ENCODE measurements at places on chromosomes 5 and 9.

DNA sequence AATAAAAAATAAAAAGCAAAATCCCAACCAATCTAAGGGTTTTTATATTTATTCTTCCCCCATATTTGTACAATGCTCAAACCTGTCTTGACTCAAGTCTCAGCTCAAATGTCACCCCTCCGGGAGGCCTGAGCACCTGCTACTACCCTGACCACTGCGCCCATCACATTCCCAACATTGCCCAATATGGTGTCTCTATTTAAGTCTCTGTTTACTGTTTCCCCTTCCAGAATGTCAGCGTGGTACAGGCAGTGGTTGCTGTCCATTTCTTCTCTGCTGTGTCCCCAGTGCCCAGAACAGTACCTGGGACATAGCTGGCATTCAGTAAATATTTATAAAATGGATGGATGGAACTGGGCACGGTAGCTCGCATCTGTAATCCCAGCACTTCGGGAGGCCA is 47.3 kb upstream of the PRRC2B start:
- no peak for DNase-seq

DNA sequence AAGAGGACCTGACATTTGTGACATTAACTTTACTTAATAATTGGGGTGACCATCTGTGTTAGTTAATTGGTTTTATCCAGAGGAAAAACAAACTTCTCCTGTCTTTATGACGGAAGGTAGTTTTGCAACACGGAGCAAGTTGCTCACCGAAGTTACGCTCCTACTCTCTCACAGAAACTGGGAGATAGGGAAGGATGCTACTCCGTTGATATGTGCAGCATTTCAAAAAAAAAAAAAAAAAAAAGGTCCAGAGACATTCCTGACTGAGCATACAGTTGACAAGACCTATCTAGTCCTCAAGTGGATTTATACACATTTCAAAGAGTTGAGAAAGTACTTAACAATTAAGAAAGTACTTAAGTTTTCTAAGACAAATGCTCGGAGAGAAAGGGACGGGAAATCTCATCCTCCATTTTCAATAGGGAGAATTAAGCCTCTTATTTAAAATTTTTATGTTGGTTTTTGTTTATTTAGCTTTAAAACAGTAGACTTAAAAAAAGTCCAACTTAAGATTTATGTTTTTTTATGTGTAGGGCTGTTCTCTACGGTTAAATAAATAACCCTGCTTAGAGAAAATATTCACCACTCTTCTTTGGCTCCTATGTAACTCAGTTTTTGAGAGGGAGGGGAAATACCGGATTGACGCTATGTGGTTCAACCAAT is 455 bp upstream of the FER start:
- no peak for DNase-seq

- DNase-seq, result no peak
Observed at GRCh38 chr9:88574953-88575352, 40.0 kb downstream of the NXNL2 start.

GRCh38 chr9:7536310-7536939 is 263.2 kb downstream of the DMAC1 start:
- peak; percentile 9 for DNase-seq

DNA sequence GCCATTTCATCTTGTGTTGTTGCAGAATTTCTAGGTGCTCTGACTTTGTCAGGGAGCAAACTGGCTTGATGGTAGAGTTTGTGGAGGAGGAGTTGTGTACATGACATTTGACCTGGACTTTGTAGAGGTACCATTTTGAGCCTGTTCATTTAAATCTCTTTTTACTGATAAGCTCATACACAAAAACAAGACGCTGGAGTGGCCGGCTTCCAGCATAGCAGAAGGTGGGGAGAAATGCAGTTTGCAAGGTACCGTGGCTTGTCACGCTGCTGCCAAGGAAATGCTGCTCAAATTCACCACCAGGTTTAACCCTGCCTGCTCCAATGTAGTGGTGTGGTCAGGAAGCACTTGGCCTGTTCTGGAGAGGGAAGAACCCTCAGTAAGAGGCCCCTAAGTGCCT is 18.9 kb upstream of the IQGAP2 start:
- no peak for DNase-seq

- peak; percentile 82 for DNase-seq
Observed at GRCh38 chr9:133127340-133127981, 6.4 kb upstream of the RALGDS start.

DNA sequence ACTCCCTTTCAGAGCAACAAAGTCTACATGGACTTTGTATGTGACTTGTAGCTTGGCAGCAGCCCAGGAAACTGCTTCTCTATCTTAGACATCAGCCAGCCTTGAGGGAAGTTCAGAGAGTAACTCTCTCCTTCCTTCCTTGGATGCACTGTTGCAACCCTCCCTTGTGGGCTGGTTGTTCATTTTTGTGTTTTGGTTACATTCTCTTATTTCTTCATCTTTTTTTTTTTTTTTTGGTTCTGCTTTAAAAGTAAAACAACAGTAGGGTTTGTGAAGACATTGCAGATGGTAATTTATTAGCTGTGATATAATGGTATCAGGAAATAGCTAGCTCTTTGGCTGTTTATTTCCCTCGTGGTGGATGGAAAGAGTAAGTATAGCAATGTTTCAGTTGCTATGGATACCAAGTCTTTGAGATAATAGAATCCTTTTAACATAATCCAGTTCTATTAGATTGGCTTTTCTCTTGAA is 97.9 kb upstream of the MAMDC2 start:
- no peak for DNase-seq

GRCh38 chr5:34865091-34865490 is 26.1 kb downstream of the TTC23L start:
- no peak for DNase-seq

DNA sequence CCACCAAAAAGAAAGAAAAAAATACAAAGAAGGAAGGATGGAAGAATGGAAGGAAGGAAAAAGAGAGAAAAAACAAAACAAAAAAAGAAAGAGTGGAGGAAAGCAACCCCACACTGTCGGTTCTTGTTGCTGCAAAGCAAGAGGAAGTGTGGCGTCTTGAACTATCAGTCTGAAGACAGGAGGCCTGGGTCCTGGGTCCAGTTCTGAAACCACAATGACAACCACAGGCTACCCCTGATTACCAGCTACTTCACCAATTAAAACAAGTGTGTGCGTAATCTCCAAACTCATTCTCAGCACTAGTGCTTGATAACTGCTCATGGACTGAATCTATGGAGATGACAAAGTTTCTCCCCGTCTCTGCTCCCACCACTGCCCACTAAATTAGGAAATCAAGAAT is 93.7 kb downstream of the RASEF start:
- DNase-seq, result no peak

DNA sequence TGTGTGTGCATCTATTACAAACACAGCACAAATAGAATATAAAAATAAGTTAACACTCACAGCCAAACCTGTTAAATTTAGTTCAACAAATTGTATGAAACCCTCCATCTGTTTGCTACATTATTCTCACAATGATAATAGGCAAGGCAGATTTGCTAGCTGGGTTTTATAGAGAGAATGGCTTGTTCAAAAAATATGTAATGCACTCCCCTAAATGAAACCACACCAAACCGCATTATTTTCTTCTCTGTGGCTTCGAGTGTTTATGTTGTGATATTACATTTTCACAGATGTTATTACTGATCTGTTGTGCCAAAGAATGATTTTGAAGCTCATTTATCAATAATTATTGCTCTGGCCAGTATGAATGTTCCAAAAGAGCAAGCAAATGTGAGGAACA is 92.9 kb downstream of the SPATA31D1 start:
- DNase-seq, result no peak

DNA sequence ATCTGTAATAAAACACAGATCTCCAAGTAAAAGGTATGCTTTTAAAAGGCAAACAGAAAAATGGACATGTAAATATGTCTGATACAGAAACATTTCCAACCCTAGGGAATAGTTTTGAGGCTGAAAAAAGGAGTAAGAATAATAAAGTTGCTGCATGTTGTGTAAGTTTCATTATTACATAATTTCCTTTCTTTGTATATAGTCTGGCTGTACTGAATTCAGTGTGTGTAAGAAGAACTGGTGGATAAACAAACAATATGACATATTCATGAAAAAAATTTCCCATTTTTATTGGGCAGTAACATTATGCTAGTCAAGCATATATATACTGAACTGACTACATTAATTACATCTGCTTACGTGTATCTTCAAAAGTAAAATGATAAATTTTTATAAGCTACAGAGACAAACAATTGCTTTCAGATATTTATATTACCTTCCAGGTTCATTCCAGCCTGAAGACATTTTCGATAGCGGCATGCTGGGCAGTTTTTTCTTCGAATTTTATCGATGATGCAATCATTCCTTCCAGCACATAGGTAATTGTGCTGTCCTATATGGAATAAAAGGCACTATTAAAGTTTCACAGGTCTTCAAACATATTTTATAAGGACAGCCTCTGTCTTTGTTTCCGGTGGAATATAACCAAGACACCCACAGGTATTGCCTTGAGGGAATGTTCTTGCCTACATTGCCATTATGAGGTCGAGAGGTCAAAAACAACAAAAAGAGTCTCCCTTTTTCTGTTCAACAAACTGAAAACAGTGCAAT is 93.6 kb downstream of the NR3C1 start:
- no peak for DNase-seq

DNA sequence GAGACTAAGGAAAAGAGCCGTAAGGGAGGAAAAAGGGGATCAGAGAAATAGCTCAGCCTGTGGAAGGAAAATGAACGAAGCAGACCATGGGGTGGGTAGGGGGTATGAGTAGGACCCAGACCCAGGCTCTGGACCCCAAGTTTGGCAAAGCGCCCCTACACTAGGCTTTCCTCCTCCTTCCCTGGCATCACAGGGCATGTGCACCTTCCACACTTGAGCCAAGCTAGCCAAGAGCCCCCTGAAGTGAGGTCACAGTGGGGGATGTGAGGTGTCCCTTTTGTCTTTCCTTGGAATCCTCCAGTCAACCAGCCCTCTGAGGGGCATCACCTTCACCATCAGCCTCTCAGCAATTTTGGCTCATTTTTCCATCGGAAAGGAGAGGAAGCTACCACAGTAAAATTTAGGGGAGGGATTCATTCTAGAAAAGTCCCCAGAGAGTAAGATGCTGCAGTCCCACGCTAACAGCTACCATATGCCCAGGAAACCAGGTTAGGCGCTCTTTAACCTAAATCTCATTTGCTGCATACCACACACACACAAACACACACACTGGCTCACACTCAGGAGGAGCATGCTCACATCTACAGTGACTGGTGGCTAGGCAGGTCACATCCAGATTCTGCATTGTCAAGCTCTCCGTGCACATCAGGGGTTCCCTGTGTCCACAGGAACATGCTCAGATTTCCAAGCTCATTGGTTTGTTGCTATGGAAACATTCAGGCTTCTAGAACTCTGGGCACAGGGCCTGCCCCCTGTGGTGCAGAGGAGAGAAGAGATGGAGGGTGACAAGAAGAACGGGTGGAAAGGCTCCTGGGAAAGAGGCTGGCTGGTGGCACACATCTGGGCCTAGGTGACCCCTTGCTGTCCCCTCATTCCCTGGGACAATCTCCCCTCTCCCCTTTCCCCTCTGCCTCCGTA is 9.9 kb downstream of the REEP2 start:
- no peak for DNase-seq

DNA sequence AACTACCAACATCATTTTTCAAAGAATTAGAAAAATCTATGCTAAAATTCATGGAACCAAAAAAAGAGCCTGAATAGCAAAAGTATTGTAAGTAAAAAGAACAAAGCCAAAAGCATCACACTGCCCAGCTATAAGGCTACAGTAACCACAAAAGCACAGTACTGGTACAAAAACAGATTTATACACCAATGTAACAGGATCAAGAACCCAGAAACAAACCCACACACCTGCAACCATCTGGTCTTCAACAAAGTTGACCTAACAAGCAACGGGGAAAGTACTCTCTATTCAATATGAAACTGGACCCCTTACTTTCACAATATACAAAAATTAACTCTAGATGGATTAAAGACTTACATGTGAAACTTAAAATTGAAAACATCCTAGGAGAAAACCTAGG is 94.2 kb upstream of the TARS1 start:
- no peak for DNase-seq

DNA sequence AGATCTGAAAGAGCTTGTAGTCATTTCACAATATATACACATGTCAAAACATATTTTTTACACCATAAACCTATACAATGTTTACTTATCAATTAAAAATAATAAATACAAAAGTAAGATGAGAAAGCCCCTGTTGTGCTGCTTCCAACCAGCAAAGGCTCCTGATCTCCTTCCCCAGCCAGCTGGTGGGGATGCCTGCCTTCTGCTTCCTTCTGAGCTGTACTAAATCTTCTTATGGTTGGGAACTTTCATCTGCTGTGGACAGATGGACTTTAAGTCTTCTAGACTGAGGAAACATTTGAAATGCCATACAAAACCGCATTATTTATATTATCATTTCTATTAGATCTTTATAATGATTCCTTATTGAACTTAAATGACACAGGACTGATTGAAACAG is 745.3 kb upstream of the CHD1 start:
- no peak for DNase-seq

- no peak for DNase-seq
Observed at GRCh38 chr5:51378448-51379330, 4.6 kb upstream of the ISL1 start.

GRCh38 chr9:120177121-120177520 is 402.8 kb downstream of the CDK5RAP2 start:
- DNase-seq, result no peak

GRCh38 chr5:163079618-163080017 is 357.8 kb upstream of the CCNG1 start:
- DNase-seq, result no peak

- DNase-seq, result peak; percentile 25
Observed at GRCh38 chr5:34655354-34655991, 655 bp upstream of the RAI14 start.

DNA sequence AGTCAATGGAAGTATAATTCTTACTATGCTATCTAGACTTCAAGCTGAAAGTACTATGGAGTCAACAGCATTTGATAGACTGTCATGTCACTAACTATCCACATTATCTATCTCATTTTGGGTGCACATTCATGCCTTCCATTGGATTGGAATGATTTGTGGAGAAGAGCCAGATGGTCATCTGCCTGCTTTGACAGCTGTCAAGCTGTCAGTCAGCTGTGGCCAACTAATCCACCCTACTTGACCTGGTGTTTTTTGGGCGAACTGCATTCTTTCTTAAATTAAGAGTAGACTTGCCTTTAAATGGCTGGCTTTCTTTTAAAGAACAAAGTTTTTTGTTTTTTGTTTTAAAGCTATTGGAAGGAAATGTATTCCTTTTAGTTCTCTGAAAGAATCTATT is 151.5 kb downstream of the DCP2 start:
- DNase-seq, result no peak

DNA sequence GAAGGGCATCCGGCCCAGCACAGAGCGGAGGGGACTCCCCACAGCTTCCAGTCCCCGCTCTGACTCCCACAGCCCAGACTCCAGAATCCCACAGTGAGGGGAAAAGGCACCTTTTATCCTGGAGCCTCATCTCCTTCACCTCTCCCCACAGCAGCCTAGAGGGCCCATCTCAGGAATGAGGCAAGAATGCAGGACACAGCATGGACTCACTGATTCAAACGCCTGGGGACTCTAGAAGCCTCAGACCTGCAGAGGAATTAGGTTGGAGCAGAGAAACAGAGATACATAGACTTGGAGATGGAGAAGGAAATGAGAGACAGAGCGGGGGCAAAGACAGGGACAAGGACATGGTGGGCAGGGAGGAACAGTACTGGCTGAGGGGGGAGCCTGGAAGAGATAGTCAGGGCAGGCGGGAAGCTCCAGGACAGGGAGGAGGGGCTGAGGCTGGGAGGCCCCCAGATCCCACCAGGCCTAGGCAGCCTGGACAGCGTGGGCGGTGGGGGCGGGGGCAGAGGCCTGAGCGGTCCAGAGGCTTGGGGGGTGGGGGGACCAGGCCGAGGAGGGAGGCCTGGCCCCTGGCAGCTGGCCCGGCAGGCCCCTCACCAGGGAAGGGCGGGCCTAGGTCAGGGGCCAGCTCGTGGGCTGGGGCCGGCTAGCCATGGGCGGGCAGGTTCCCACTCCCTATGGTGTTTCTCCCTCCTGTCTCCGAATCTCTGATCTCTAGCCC is 15.8 kb downstream of the CNTFR start:
- no peak for DNase-seq
